ENCODE measurements at places on chromosomes 1 and 21.

GRCh38 chr1:152107984-152108881 lies 7.0 kb downstream of the TCHH start:
- no peak for DNase-seq

GRCh38 chr1:99825098-99825497 lies 25.1 kb upstream of the AGL start:
- DNase-seq: no peak

DNA sequence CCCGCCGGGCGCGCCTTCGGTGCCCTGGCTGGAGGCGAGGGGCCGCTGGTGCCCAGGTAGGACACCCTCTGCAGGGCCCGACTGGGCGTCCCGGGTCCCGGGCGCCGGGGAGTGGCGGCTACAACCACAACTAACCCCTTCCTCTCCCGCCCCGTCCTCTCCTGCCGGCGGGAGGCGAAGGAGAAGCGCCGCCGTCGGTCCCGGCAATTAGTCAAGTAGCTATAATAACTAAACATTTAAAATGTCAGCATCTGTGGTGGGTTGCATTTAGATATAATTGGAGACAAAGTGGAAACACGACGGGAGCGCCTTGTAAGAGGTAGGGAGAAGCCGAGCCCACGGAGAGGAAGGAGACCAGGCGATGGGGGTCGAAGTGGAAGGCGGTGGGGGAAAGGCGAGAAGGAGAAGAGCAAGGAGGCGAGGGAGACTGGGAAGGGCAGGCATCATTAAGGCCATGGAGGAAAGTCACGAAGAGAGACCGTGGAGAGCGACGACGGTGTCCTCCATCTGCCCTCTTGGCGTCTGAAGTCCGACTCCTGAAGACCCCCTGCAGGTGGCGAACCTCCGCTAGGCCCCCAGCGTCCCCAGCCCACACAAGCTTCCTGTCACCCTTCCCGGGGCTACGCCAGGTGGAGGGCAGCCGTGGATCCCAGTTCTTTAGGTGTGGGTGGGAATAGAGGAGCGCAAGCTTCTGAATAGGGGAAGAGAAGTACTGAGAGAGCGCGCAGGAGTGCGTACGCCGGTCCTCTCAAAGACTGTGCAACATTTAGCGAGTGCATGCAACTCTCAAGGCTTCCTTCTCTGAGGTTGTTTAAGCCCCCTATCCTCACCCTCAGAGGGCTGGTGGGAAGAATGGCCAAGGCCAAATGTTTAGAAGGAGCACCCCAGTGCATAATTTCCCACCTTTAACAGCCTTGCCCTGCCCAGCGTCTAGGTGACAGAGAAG lies 1.6 kb downstream of the CNIH3 start:
- no peak for DNase-seq

DNA sequence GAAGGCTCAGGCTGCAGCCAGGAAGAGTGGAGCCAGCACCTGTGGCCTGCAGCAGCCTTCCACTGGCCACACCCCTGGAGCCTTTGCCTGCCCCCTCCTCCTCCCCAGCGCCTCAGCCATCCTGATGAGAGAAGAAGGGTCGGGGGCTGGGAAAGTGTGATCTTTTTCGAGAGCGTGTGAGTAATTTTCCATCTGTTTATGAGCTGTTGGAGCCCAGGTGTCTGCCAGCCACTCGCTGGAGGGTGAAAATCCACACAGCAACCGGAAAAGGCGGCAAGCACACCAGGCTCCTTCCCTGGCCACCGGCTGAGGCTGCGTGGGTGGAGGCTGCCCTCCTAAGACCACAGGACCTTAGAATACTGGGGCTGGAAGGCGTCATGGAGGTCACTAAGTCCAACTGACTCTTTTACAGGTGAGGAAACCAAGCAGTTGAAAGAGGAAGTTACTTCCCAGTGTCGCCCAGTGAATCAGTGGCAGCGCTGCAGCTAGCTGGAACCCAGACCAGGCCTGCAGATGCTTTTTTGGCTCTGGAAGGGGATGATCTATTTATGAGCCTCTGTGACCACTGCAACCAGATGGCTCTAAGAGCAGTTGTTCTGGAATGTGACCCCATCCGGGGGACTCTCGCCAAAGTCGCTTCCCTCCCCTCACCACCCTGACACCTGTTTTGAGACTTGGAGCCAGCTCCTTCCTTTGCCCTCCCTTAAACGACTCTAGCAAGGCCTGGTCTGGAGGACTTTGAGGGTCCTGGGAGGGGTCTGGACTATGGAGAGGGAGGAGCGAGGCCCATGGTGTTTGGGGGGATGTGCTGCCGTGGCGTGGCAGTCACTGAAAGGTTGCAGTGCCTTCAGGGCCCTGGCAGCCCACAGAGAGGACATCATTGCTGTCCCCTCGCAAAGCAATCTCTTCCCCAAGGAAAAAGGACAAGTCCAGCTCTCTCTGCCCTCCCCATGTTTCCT lies 54.5 kb downstream of the LGR6 start:
- no peak for DNase-seq

DNA sequence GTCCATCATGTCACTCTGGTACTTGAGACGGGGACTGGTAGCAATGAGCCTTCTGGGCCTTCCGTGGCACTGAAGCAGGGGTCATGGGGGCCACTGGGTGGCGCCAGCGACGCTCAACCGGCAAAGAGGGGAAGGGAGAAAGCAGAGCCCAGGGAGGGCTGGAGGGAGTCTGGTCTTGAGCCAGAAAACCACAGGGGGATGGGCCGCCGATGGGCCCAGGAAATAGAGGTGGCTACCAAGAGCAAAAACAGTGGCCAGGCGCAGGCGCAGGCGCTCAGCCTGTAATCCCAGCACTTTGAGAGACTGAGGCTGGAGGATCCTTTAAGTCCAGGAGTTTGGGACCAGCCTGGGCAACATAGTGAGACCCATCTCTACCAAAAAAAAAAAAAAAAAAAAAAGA lies 21.8 kb downstream of the EXOC8 start:
- DNase-seq: no peak
